Stimulated activated CD8-positive, alpha-beta memory T cell treated with anti-CD3 and anti-CD28 coated beads, Interleukin-7, amount 100 ng/mL, for 24 hours (primary cell): ENCODE measurements at places on chromosomes 13 and 19.

DNA sequence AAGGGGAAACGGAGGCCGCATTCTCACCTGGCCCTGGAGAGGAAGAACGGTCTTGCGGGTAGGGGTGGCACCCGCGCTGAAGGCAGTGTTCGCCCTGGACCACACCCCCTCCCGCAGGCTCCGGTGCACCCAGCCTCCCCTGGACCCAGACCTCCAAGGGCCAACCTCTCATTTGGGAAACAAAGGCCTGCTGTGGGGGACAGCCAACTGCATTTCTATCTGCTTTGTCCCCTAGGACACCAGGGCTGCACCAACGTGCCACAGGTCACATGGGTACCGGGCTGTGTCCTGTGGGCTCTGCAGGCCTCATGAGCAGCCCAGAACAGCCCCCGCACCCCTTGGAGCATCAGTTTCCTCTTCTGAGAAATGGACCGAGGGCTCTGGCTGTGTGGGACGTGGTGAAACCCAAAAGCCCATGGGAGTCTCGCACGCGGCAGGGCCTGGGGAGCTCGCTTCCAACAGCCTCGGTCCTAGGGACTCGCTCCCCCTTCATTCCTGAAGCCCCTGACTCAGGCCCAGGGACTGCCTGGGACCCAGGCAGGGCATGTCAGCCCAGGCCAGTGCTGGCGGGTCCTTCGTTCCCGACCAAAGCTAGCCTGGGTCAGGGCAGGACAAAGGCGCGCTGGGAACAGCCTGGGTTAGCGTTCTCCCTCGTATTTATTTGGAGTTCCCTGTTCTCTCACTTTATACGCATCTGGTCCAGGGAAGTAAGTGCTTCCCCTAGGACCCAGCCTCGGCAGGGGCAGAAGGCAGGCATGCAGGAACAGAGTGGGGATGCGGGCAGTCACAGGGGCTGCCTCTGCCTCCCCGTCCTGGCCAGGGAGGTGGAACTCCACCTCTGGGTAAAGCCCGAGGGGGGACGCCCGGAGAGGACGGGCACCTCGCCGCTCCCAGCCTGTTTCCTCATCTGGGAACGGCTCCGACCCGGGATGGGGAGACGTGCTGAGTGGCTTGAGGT, 4.6 kb downstream of the TCF3 start:
- no peak for DNase-seq

GRCh38 chr13:107222597-107222996, 654.7 kb upstream of the ARGLU1 start:
- no peak for DNase-seq

DNA sequence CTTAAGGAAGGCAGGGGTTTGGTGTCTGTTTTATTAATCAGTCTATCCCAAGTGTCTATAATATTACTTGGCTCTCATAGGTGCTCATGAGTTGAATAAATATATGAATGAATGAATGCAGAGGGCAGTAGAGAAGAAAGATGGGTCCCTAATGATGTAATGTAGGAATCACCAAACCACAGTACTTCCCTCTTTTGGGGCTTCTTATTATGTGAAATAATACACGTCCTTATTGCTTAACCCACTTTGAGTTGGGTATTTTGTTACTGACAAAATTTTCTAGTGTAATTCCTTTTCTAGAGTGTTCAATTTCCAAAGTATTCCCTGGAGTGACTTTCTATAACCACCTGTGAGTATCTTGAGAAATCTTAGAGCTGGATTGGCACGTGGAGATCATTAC, 13.2 kb downstream of the KLK5 start:
- no peak for DNase-seq

- no peak for DNase-seq
These were observed 2.6 kb upstream of the CARD8 start for GRCh38 chr19:48258350-48258749.

- no peak for DNase-seq
These were observed 42.1 kb downstream of the ATP11A start for GRCh38 chr13:112731667-112732616.

- no peak for DNase-seq
These were observed 730 bp upstream of the ABCC4 start for GRCh38 chr13:95301968-95302393.

DNA sequence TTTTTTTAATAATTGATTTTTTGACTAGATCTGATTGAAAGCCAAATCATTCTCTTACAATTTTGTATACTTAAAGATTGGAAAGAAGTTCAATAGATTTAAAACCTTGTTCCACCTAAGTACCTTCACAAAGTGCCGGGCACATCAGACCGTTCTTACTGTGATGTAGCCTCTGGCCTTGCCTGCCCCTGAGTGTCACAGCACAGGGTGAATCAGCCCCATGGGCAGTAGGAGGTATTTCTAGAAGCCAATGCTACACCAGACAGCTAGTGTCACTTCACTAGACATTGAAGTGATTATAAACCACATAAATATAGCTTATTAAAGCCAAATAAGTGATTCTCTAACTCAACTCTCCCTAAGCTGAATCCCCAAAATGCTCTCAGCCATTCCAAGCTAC, 131.3 kb downstream of the LACC1 start:
- no peak for DNase-seq

DNA sequence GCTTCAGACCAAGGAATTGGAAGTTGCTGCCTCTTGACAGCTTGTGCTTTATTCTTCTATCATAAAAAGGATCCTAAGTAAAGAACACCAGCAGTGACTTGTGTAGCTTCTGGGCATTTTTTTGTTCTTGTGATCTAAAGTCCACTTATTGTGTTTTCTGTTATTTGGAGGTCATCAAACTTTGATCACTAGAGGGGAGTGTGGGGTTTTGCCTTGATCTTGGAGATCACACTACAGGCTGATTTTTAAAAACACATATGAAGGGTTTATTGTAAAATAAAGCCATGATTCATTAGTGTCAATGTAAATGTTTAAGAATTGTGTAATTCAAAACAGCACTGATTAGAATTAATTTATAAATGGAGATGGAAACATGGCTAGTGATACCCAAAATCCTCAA, 328.7 kb upstream of the EDNRB start:
- DNase-seq: no peak

GRCh38 chr13:60701895-60702294, 304.9 kb downstream of the TDRD3 start:
- no peak for DNase-seq

- DNase-seq: no peak
These were observed 526.0 kb upstream of the SPRY2 start for GRCh38 chr13:80866921-80867320.

DNA sequence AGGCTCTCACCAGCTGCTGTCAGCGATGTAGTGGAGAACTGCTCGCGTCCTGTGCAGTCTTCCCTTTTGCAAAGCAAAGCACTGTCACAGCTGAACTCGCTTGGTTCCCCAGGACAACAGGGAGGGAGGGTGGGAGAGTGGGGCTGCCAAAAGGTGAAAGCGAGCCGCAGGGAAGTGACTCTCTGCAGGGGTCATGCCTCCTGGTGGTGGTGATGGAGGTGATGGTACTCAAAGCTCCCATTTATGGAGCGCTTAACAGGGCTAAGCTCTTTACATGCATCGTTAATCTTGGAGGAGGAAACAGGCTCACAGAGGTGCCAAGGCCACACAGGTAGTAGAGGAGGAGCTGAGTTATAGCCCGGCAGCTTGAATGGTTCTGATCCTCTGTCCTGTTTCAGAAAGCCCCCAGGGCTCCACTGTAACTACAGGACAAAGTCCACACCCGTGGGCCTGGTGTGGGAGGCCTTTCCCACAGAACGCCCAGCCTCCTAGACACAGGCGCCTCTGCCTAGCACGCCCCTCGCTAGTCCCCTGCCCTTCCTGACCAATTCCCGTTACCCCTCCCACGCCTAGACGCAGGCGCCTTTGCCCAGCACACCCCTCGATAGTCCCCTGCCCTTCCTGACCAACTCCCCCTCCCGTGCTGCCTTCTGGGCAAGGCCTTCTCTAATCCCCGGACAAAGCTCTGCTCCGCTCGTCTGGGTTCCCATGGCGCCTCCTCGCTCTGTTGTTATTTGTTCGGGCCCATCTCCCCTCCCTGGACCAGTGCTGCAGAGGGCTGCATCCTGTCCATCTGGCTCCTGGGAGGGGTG, 10.7 kb downstream of the PPP1R37 start:
- no peak for DNase-seq

- no peak for DNase-seq
These were observed 173.8 kb downstream of the KATNAL1 start for GRCh38 chr13:30133554-30133912.

DNA sequence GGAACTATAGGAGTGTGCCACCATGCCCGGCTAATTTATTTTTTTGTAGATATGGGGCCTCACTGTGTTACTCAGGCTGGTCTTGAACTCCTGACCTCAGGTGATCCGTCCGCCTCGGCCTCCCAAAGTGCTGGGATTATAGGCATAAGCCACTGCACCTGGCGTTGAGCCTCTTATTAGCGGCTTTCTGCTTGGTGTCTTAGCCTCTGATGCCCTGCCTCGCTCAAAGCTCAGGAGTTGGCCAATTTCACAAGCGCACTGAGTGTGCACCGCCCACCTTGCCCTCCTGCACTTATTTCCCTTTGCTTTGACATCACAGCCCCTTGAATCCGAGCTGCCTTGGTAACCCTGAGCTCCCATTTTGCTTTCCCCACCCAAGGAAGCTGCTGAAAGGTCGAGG, 10.1 kb downstream of the YIPF2 start:
- DNase-seq: no peak

- DNase-seq: no peak
These were observed 9.5 kb downstream of the SHANK1 start for GRCh38 chr19:50710094-50710493.

DNA sequence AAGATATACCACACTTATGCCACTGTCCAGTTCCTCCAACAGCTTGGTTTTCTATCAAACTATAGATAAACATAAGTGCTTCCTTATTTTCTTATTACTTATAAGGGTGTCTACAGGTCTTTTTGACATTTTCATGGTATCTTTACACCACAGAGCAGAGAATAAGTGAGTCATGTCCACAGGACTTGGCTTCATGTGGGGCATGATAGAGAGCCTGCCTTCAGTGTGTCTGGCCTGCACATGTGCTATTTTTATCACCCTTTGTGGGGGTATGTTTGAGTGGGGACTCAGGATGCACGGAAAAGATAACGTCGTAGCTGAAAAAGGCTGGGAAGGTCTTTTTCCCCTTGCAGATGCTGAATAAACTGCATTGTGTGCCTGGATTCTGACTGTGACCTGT, 8.1 kb upstream of the STOML3 start:
- DNase-seq: no peak

GRCh38 chr13:32471187-32471922, 43.4 kb upstream of the N4BP2L1 start:
- no peak for DNase-seq

DNA sequence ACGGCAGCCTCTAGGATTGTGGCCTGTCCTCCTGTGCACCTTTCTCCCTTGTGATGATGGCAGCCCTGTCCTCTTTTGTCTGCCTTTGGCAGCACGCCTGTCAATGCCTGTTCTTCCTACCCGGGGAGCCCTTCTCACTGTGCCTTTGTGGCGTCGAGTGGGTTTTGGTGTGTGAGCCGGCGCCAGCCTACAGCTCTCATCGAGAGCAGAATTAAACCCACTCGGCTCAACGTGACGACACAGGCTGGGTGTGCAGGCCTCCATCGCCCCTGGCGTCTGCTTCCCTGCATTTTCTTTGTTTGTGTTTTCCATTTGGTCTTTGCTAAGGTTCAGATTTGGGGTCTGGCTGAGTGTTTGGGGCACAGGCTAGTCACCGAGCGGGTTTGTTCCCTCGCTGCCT, 34.4 kb downstream of the AP1M1 start:
- DNase-seq: no peak

GRCh38 chr13:50248516-50249143, 233.4 kb downstream of the KCNRG start:
- no peak for DNase-seq

GRCh38 chr13:39682788-39683187, 27.3 kb downstream of the COG6 start:
- DNase-seq: no peak

- no peak for DNase-seq
These were observed 964 bp downstream of the KHSRP start for GRCh38 chr19:6423499-6424194.

GRCh38 chr13:35549481-35549880, 73.0 kb upstream of the MAB21L1 start:
- DNase-seq: no peak
